ENCODE measurements at places on chromosomes 2 and 18. TPM values are rescaled to one million over a fixed set of nuclear protein-coding genes. Genes with fewer than 3 reads are reported as not detected.

The BUB1 gene
- total RNA-seq = 12.2 TPM

The RFX8 gene
- 0.28 TPM for total RNA-seq

The HTR2B gene
- 1.2 TPM for total RNA-seq

The FOXD4L1 gene
- total RNA-seq = not detected

The MAP4K4 gene
- 223 TPM for total RNA-seq

The PROKR1 gene
- not detected for total RNA-seq

The ITGB6 gene
- not detected for total RNA-seq

The GAD1 gene
- total RNA-seq = 0.18 TPM

The RUFY4 gene
- total RNA-seq = not detected

The UGT1A1 gene
- total RNA-seq = not detected

The SPDYA gene
- 1.3 TPM for total RNA-seq

The CRYGD gene
- not detected for total RNA-seq

The EIF5B gene
- total RNA-seq = 33.6 TPM

The HADHA gene
- total RNA-seq = 153 TPM

The LRRC30 gene
- total RNA-seq = not detected

The NT5C1B gene
- not detected for total RNA-seq

Measured in endothelial cell of coronary artery (primary cell).